NCI-H2081 treated with DMSO at 0.1 percent for 48 hours (cell line): ENCODE measurements at places on chromosomes 6 and 20.

DNA sequence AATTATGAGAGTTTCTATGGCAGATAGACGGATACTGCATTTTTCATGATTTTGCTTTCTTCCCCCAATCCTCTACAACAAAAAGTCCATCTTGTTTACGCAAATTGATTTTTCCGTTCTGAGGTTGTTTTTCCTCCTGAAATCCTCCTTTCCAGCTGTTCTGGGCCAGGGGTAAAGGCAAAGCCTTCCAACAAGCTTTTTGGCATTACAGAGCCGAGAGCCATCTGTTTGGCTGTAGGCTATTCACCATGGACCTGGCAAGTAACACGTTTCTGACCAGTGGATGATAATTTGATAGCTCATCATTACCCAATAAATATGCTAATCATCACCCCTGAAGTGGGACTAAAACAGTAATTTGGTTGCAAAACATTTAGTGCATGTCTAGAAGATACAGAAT lies 226.5 kb downstream of the CBLN4 start:
- DNase-seq: no peak

- no peak for DNase-seq
These were observed 36.1 kb downstream of the GABRR2 start for GRCh38 chr6:89278956-89279355.

DNA sequence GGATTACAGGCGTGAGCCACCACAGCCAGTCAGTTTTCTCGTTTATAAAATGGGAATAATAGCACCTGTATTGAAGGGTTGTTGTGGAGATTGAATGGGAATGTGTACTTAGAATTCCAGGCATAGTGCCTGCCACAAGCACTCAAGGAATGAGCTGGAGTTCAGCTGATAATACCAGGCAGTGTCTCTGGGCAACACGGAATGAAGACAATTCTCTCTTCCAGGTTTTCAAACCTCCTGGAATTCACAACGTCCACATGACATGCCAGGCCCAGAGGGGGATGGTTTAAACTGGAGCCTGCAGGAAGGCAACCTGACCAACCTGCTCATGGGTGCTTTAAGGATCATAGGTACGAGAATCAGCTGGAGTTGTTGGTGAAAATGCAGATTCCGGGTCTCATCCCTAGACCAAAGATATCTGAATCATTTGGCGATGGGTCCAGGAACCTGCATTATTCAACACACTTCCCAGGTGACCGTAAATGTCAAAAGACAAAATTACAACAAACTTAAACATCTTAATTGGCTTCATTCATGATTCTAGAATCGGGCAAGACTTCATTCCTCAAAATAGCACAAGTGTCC lies 1.9 kb upstream of the PTPN1 start:
- DNase-seq: no peak

GRCh38 chr20:43372051-43372450 lies 85.6 kb upstream of the SRSF6 start:
- DNase-seq: no peak

DNA sequence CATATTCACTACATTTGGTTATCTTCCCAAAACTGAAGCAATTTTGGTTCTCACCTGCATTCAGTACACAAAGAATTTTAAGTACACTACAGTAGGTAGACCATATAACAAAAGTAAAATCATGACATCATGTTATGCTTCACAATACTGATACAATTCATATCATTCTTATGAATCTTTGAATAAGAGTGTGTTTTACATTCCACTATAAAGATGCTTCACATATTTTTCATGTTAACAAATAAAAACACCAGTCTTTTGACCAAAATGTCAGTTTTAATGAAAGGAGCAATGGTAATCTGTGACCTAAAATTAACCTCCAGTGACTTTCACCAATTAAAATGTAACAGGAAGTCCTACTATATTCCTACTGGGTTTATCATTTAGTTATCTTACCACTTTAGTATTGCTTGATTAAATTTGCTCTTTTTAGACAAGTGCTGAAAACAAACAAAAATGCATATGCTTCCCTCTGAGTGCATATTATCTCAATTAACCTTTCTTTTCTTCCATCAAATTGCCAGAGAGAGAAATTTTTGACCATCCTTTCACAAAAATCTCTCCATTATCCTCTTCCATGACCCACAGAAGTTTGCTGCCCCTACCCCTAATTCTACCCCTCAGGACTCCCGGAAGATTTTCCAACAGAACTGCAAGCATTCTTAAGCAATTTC lies 49.3 kb downstream of the PHIP start:
- no peak for DNase-seq

GRCh38 chr20:19838468-19838867 lies 80.4 kb downstream of the RIN2 start:
- DNase-seq: no peak

DNA sequence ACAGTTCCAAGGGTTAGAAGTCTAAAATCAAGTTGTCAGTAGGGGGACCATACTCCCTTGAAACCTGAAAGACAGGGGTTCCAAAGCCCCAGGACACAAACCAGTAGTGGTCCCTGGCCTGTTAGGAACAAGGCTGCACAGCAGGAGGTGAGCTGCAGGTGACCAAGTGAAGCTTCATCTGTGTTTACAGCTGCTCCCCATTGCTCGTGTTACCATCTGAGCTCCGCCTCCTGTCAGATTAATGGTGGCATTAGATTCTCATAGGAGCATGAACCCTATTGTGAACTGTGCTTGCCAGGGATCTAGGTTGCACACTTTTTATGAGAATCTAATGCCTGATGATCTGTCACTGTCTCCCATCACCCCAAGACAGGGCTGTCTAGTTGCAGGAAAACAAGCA lies 25.3 kb upstream of the SIM1 start:
- DNase-seq: no peak

- DNase-seq: no peak
These were observed 42.6 kb upstream of the SCML4 start for GRCh38 chr6:107866606-107867301.

- DNase-seq: no peak
These were observed 14.0 kb downstream of the RPS6KA2 start for GRCh38 chr6:166613027-166613426.

GRCh38 chr6:2542858-2543218 lies 207.9 kb downstream of the MYLK4 start:
- no peak for DNase-seq

DNA sequence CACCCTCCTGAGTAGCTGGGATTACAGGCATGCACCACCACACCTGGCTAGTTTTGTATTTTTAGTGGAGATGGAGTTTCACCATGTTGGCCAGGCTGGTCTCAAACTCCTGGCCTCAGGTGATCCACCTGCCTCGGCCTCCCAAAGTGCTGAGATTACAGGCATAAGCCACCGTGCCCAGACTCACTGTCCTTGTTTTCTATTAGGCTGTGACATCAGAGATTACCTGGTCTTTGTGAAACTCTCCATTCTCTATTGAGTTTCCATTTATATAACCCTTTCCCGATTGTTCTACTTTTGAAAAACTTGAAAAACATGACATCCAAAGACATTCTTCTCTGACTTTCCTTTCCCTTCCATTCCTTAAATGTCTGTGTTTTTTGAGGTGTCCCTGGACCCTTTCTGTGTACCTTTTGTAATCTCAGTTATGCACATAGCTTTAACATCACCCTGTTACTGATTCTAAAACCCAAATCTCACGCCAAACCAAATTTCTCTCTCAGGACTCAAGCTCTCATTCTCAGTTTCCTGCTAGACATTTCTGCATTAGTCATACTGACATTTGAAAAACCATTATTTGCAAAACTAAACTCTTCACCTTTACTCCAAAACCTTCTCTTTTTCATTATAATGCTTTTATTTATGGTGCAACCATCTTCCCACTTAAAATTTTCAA lies 137.0 kb downstream of the KHDC1L start:
- no peak for DNase-seq

DNA sequence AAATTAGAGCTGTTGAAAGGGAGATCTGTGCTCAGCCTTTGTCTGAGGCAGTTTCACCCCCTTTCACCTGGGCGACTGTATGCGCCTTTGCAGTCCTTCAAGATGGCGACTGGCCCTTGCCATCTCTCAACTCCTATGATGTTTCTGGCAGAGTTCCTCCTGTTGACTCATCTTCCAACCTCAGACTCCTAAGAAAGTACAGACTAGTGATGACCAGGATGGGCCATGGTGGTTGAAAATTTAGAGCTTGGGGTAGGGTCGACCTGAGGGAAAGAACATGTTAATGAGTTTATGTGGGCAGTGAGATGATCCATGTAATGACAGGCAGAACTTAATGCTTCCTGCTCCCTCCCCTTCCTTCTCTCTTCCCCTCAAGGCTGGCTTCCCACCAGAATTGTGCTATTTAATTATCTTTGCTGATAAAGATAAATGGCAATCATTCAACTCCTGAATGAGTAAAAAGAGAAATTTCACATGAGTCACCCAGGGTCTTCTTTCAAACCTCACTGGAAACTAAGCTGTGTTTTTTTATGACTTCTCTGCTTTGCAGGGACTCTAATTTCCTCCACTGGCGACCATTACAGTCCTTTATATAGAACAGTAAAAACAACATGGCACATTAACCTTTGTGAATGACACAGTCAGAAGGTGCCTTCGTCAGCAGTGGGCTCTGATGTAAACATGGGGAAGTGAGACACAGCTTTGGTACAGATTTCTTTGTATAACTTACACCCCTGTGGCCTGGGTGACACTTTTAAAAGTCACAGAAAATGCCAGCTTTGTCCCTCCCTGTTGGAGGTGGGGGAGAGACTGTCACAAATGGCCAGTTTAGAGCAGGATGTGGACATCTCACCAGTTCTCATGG lies 103.5 kb downstream of the SCP2D1 start:
- DNase-seq: no peak

DNA sequence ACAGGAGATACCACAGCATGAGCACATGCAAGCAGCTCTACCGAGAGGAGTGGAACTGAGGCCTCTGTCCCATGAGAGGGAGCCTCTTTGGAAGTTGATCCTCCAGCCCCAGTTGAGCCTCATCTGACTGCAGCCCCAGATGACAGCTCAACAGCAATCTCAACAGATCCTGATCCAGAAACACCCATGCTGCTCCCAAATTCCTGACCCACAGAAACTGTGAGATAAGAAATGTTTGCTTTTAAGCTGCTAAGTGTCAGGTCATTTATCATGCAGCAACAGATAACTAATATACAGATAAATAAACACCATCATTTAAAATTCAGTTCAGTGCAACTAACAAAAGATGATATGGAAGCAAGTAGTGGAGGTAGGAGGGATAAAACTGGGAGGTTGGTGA lies 4.8 kb upstream of the ARFGEF2 start:
- DNase-seq: no peak

- no peak for DNase-seq
These were observed 38.4 kb downstream of the KIF3B start for GRCh38 chr20:32315891-32316290.

DNA sequence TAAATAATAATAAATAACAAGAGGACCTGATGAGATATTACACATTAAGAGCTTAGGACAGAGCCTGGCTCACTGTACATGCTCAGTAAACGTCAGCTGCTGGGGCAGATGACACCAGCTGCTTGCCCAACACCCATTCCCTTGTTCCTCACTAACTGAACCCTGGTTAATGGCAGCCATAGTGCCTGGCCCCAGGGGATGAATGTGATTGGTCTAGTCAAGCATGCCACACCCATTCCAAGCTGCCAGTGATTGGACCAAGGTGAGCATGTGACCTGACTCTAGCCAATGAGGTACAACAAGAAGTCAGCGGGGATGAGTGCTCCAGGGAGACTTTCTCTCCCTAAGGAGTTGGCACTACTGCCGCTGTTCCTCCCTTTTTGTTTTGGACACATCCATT lies 85.1 kb upstream of the PTPN1 start:
- DNase-seq: no peak

- no peak for DNase-seq
These were observed 12.1 kb upstream of the OCSTAMP start for GRCh38 chr20:46562373-46563169.

GRCh38 chr6:36392621-36393020 lies 5.2 kb upstream of the ETV7 start:
- no peak for DNase-seq

- no peak for DNase-seq
These were observed 1219.0 kb upstream of the EYS start for GRCh38 chr6:66926060-66926459.

DNA sequence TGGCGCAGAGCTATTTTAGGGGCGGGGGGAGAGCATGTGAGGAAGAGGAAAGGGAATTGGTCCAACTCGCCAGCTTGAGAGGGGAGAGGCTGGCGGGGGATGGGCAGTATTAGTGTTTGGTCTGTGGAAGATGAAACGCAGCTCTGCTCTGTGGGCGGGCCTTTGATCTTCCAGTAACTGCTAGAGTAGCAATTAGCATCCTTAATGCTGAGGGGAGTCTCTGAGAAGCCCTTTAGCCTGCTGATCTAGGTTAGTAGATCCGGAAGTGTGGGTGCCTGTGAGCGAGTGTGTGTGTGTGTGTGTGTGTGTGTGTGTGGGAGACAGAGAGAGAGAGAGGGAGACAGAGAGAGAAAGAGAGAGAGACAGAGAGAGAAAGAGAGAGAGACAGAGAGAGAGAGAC lies 117.2 kb upstream of the BACH2 start:
- no peak for DNase-seq

DNA sequence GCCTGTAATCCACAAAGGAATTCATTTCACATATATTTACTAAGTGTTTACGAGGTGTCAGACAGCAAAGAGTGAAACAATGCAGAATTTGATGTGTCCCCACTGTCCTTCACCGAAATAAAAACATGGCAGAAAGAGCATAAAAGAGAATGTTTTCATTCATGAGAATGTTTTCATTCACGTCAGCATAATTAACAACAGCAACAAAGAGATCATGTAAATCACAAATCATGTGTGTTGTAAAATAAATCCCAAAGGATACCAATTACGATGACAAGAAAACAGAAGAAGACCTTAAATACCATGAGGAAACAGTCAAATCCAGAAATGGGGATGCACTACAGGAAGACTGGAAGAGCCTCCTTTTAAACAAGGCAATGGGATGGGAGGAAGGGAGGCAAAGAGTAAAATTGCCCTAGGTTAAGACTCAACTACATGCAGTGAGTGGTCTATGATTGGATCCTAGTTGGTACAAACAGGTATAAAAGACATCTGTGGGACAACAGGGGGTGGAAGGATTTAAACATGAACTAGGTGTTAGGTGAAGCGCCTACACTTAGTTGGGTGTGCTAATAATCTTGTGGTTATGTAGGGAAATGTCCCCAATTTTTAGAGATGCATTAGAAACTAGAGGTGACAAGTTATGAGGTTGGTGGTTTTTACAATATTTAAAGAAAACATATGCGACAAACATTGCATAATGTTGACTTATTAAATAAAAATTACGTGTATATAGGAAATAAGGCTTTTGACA lies 1.5 kb downstream of the ZSCAN31 start:
- no peak for DNase-seq

DNA sequence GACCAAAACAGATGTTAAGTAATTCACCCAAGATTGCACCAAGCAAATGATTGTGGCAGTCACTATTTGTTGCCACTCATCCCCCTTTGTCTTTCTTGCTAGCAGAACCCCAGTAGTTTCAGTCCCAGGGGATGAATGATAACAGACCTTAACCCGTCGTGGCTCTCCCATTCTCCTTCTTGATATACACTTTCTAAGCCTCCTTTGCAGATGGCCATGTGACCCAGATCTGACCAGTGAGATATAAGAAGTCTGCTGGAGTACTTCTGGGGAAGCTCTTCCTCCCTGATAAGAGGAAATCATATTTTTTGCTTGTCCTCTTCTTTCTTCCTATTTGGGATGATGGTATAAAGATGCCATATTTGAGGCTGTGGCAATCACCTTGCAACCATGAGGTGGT lies 9.6 kb upstream of the SH3BGRL2 start:
- DNase-seq: no peak
